ENCODE measurements at places on chromosomes 12 and 14.

DNA sequence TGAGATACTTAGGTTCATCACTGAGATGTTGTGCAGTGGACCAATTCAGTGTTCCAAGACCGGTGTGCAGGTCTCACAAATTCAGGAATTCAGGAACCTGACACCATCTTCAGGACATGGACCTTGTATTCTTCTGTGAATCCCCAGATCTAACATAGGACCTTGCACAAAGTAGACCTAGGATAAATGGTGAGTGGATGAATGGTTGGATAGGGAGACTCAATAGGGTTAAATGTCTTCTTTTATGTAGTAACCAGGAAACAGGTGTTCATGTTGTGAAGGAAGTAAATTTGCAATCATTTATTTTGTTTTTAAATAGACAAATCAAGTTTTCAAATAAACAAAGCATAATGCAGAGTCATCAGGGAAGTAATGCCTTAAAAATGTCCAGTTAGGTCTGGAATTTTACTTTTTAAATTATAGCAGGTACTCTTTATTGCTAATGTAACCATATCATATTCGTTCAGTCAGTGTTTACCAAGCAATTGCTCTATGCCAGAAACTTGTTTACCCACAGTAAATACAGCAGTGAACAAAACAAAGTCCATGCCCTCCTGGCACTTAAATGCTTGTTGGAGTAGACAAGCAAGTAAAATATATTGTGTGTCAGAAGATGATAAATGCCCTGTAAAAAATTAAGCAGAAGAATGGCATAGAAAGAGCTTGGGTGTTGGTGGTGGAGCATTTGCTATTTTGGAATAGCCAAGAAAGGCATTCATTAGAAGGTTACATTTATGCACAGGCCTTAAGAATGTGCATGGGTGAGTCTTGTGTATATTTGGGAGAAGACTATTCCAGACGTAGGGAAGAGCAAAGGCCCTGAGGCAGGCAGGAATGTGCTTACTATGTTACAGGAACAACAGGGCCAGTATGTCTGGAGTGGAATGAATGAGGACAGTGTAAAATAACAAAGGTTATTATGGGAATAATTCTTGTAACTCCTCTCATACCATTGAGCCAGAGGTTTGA lies 26.3 kb downstream of the RXYLT1 start:
- DNase-seq = no peak

GRCh38 chr12:11015775-11016430 lies 6.5 kb downstream of the TAS2R19 start:
- DNase-seq = no peak

- DNase-seq = no peak
Observed at GRCh38 chr14:83470959-83471695, 1937.5 kb upstream of the SEL1L start.

DNA sequence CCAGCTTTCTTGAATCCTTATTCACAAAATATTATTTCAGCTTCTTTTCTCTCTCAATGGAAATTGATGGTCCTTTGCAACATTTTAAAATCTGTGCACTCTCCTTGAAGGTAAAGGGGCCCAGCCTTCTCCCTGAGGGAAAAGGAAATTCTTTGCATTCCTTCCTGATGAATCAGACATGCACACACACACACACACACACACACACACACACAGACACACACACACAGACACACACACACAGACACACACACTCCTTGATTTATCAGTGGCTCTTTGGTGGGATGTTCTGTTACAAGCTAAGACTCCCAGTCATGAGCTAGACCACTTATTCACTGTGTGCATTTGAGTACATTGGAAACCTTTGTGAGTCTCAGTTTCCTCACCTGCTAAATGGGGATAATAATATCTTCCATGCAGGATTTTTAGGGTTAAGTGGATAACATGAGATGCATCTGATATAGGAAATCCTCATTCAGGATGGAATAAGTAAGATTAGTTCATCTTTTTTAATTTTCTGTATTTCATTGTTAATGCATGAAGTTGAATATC lies 45.1 kb upstream of the HMGA2 start:
- no peak for DNase-seq

- no peak for DNase-seq
Observed at GRCh38 chr14:57066463-57066862, 202.2 kb downstream of the EXOC5 start.

DNA sequence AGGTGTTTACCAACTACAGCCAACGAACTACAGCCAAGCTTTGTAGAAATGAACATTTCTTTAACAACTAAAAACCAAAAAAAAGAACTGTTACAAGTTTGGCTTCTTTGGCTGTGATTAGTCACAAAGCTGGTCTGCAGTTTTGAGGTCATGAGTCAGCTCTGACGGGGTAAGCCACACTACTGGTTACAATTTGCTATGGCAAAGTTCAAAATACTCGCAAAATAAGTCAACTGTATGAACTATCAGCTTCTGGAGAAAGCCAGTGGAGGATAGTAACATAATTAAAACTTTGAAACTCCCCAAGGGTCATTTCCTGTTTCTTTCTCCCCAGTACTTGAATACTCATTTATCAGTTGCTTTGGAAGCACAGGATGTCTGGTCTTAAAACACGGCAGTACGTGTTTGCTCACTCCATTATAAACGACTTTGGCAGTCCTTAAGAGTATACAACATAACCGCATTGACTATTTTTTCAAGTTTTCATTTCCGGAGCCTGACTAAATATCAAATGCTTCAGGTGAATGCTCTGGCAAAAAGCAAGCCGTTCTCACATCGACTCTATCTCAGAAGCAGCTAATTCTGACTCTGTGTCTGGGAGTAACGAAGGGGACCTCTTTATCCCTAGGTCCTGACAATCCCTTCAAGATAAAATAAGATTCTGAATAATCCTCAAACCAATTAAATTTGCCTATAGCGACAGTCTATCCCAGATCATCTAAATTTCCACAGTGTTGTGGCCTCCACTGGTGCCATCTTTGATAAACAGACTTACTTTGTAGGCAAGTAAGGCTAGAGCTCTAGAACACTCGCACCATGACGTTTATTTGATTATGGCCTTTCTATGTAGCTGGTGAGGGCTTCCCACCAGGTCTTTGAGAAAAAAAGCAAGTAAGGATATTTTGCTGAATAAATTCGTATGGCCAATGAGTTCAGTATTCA lies 10.6 kb downstream of the PHLDA1 start:
- no peak for DNase-seq

- DNase-seq = no peak
Observed at GRCh38 chr12:46472893-46473633, 100.5 kb upstream of the SLC38A2 start.

- DNase-seq = no peak
Observed at GRCh38 chr12:94299846-94300245, 151.5 kb downstream of the PLXNC1 start.

DNA sequence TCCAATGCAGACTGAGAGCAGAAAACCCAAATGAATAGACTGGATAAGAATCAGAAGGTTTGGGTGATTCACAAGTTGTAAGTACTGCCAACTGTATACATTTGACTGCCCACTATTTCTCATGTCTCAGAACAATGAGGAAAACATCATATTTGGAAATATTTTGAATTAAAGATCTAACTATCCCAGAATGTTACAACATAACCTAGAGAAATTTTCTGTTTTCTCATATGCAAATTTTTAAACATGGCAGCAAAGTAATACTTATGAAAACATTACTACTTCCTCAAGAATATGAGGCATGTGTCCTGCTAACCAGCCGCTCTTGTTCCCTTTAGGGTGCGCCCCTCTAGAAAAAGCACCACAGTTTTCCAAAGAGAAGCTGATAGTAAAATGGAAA lies 179.9 kb downstream of the PTPRO start:
- no peak for DNase-seq

DNA sequence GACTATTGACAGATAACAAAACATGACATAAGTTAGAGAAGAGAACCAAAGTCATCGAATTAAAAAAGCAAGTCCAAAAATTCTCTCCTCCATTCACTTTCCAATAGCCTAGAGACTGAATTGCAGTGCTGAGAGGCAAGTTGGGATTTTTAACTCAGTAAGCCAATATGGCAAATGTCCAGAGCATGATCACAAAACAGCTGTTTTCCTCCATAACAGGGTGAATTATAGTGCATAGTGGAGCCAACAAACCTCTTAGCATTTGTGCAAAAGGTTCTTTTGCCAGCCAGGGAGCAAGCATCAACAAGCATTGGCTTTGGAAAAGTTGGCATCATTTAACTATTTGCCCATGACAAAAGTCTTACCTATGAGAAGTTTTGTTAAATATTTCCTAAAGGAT lies 458.8 kb upstream of the NOVA1 start:
- DNase-seq = no peak

- no peak for DNase-seq
Observed at GRCh38 chr12:93008044-93008778, 79.1 kb upstream of the EEA1 start.

DNA sequence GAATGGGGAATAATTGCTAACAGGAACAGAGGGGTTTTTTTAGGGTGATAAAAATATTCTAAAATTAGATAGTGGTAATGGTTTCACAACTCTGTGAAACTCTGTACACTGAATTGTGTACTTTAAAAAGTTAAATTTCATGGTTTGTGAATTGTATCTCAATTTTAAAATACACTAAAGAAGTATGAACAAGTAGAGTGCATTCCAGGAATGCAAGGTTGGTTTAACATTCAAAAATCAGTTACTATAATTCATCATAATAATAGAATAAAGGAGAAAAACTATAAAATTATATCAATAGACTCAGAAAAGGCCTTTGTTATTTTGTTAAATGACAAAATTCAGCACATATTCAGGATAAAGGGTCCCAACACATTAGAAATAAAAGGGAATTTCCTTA lies 11.1 kb upstream of the BATF start:
- no peak for DNase-seq

DNA sequence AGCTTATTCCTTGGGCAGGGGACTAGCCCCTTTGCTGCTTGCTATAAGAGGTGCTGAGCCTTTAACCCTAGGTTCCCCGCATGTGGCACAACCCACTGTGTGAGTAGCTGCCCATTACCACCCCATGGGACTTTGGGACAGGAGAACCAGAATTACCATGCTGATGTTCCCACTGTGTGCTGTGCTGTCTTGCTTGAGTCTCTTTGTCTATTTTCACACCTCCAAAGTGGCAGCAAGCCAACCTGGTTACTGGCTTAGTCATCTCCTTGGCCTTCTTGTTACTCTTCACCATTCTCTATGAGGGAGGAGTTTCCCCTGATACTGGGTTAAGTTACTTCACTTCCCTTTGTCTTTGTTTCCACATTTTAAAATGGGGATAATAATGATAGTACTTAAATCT lies 73.4 kb upstream of the ETV6 start:
- no peak for DNase-seq

GRCh38 chr12:42326541-42327226 lies 717 bp downstream of the PPHLN1 start:
- no peak for DNase-seq

DNA sequence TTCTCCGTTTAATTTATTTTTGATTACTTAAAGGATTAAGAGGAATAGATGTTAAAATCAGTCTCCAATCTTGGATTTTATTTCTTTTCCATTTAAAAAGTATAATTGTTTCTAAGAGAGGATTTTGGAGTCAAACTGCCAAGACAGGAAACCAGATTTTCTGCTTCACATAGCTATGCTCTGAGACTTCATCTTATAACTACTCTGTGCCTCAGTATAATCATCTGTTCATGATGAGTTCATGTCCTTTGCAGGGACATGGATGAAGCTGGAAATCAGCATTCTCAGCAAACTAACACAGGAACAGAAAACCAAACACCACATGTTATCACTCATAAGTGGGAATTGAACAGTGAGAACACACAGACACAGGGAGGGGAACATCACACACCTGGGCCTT lies 9.0 kb upstream of the TAS2R31 start:
- DNase-seq = no peak

- DNase-seq = no peak
Observed at GRCh38 chr12:64480148-64480547, 28.2 kb downstream of the TBK1 start.

- no peak for DNase-seq
Observed at GRCh38 chr14:92937051-92937937, 14.3 kb downstream of the CHGA start.

GRCh38 chr12:76462668-76463224 lies 96.8 kb downstream of the OSBPL8 start:
- DNase-seq = no peak

- no peak for DNase-seq
Observed at GRCh38 chr12:34188974-34189373, 166.7 kb downstream of the ALG10 start.

DNA sequence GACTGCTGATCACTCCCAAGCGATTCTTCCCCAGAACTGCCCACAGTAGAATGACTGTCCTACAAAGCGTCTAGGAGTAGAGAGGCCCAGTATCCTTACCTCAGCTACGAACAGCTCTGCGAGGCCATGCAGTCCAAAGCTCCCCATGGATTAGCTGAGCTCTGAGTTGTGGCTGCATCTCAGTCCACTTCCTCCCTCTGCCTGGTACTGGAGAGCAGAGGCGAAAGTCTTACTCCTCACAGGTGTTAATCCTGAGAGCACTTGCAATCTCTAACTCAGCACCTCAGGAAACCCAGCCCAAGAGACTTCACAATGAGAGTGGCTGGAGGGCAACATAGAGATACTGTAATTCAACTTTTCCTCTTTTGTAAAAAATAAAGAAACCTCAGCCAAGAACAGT lies 493.1 kb downstream of the BCAT1 start:
- no peak for DNase-seq

DNA sequence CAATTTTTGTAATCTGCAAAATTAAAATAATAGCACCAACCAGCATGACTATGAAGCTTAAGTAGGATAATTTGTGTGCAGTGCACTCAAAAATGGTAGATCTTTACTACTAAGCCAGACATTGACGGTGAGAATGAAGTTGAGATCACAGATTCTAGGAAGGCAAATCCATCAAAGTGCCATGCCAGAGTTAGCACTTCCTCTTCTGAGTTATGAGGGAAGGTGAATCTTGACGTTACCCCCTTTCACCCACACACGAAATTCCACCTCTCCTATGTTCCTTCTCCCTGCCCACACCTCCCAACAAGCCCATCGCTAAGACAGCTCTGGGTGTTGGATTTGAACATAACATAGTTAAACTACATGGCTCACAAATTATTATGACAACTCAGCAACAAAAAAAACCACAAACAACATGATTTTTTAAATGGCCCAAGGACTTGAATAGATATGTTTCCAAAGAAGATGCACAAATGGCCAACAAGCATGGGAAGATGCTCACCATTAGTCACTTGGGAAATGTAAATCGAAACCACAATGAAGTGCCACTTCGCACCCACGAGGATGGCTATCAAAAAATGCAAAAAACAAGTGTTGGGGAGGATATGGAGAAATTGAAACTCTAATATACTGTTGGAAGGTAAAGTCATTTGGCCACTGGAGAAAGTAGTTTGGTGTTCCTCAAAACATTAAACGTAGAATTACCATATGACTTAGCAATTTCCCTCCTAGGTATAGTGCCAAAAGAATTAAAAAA lies 119.3 kb upstream of the RAP1B start:
- DNase-seq = no peak

Measured in stimulated activated CD8-positive, alpha-beta memory T cell treated with anti-CD3 and anti-CD28 coated beads, Interleukin-2, amount 100 ng/mL, for 1 hour (primary cell).